ENCODE measurements at places on chromosomes 5 and 9. TPM values are rescaled to one million over a fixed set of nuclear protein-coding genes. Genes with fewer than 3 reads are reported as not detected.

DNA sequence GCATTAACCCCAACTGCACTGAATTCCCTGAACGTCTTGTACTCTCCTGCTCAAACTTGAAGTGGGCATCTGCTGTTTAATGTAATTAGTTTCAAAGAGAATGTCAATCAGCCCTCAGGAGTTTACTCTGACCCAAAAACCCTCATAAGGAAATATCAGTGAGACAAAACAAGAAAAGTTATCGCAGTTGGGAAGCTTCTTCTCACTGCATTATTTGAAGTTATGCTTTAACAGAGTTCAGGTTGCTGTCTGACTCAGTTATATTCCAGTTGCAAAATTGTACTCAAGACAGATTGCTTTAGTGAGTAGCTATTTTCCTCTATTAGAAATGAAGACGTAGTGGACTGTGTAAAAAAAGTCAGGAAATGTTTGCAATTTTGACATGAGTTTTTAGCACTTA, 52.1 kb downstream of the PPIC start:
- DNase-seq: no peak

DNA sequence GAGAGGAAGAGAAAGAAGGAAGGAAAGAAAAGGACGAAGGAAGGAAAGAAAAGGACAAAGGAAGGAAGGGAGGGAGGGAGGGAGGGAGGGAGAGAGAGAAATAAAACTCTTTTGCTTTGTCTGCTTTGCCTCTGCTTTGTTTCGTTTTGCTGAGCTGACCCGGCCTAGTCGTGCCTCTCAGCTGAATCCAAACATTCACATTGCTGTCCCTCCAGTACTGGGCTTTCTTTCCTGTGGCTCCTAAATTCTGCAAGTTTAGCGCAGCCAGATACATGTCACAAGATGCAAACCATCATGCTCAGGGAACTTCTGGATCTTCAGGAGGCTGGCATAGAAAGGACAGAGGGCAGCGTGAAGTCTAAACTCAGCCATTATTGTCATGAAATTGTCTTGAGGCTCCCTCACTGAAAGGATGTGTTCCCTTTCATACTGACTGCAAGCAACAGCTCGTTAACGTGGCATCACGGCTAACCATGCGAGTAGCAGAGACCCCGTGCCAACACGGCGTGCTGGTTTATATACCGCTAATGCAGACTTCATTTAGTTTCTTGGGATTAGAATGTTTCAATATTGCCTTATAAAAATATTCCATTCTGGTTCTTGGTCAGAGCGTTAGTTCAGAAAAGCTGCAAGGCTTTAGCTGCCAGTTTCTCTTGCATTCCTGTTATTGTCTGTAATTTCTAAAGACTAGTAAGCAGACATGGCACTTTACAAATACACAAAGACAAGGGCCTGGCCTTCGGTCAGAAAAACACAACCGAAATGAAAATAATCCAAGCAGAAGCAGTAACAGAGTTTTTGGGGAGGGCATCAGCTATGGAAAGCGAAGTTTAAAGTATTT, 94.2 kb downstream of the TMEM174 start:
- no peak for DNase-seq

DNA sequence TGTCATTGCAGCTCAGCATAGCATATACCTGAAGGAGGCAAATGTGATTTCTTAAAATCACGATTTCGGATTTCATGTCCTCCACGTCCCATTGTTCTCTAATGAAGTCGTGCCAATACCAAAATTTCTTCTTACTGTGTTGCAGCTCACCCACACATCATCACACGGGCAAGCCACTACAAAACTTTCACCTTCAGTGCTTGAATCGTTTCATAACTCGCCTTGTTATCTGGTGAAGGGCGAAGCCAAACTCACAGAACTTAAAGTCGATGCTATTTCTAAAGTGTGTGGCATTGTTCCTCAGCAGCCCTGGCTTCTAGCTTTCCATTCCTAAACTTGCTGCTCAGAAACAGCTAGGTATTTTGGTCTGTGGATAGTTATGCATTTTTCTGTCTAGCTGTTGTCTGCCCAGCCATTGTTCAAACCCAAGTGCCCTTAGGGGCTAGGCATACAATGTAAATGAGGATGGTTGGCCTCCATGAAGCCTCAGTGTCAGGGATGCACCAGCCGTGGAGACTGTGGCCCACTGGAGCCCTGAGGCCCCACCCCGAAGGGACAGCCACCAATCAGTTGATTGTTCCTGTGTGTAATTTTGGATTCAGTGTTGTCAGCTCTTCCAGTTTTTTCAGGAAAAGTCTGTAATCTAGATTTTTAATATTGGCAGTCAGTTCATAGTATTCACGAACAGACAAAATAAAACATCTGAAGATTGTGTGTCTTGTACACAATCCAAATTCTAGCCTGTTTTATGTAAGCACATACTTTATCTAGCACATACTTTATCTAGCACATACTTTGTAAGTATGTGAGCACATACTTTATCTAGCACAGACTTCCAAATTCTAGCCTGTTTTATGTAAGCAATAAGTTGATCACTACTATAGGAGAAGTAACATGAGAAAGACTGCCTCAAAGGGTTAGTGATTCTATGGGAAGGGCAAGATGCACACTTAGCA, 112.8 kb downstream of the DAPK1 start:
- no peak for DNase-seq

GRCh38 chr9:93576258-93577077, at the start of gene PHF2:
Gene PHF2, plus strand, starts transcription at chr9:93576584. Its CDS starts 190 bp downstream, at chr9:93576774.
- peak; percentile 39 for DNase-seq

- DNase-seq: no peak
Observed at GRCh38 chr5:178241688-178242231, 9.2 kb upstream of the PHYKPL start.

- DNase-seq: no peak
Observed at GRCh38 chr9:81543695-81544094, 145.7 kb downstream of the TLE1 start.

DNA sequence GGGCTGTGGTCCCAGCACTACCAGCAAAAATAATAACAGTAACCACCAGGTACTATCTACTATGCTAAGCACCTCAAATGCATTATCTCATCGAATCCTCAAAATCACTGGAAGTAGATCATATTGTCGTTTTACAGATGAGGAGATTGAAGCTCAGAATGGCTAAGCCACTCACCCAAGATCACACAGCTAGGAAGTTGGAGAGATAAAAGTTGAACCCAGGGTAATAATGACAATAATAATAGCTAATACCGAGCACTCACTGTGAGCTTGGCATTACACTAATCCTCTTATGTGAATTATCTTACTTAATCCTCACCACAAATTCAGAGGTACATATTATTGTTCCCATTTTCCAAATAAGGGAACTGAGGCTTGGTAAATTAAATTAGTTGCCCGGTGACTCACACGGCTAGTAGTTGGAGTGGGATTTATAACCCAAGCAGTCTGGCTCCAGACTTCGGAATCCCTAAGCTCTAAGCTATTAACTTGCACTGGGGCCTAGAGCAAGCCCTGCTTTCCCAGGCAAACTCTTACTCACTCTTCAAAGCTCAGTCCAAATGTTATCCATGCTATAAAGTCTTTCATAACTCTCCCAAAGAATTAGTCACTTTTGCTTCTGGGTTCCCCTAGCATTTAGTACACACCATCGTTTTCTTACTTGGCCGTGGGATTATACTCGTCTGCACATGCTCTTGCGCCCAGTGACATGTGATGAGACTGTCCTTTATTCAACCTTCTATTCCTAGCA, 3.8 kb downstream of the ARSI start:
- no peak for DNase-seq

GRCh38 chr5:174825587-174825986, 101.2 kb downstream of the MSX2 start:
- no peak for DNase-seq

GRCh38 chr5:58617241-58617640, 34.4 kb downstream of the RAB3C start:
- DNase-seq: no peak

GRCh38 chr5:13662626-13663025, 281.9 kb downstream of the DNAH5 start:
- no peak for DNase-seq

GRCh38 chr9:127735530-127736185, 564 bp upstream of the TOR2A start:
- DNase-seq: no peak

- DNase-seq: no peak
Observed at GRCh38 chr5:79663212-79663611, 26.4 kb upstream of the CMYA5 start.

DNA sequence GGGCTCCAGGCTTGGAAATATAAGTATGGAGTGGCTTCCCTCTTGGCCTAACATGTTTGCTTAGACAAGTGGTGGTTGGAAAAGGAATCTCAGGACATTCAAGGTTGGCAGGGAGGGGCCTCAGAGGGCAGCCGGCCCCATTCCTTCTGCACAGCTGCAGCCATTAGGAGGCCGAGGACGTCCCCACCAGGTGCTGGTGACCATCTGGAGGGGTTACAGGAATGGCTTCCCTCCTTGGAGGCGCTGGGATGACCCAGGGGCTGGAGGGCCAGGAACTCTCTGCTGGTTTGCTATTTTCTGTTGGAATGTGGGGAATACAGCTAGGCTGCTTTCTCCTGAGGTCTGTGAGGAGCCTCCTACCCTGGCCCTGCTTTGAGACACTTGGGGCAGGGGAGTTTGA, 18.5 kb downstream of the STC2 start:
- no peak for DNase-seq

GRCh38 chr9:17907779-17908508, 329.1 kb downstream of the SH3GL2 start:
- DNase-seq: no peak

DNA sequence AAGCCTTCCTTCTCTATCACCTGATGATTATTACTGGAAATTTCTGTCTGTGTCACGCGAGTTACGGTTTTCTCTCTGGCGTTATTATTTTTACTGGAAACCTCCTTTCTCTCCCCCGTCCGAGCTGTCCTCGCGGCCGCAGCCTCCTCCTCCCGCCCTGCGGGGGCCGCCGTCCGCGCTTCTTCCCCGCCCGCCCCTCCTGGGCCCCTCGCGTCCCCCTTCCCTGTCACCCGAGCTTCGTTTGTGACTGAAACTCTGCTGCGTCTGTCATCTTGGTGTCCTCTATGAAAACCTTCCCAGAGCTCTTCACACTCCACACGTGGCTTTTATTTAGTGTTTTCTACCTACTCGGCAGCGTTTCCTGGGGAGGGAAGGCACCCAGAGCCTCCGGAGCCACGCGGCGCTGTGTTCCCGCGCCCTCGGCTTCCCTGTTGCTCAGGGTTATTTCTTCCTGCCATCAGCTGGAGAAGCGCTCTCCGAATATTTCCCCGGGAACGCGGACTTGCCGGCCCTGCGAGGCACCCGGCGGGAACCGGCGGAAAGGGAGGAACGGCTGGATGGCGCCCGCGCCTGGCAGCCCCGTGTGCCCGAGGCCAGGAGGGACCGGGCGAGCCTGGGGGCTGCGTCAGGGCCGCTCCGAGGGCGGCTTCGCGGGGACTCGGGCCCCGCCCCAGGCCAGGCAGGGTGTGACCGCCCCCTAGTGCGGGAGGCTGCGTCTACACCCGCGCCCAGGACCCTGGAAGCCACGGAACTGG, 33.9 kb downstream of the TRIP13 start:
- DNase-seq: no peak

DNA sequence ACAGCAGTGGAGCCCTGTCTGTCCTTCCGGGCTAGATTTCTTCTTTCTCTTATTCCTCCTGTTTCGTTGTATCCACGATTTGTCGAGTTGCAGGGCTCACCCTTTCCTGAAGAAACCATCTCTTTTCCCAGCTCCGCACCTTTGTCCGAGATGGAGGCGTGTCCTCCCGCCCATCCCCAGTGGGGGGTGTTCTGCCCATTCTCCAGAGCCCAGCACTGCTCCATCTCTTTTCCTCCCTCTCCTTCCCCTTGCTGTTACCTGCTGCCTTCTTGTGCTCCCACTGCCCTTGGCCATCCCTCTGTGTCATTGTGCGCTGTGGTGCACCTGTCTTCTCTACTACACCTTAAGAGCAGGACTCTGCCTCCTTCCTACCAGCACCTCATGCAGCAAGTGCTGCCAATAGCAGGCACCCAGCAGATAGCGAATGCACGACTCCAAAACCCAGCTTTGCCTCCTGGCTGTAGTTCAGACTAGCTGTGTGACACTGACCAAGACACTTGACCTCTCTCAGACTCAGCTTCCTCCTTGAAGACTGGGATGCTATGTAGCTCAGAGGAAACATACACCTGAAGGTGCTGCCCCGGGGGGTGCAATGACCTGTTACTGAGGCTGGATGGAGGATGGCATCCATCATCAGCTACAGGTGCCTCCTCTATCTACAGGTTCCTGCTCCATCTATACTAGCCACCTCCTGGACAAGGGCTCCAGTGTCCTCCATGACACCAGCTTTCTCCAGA, 8.9 kb downstream of the OR13J1 start:
- DNase-seq: no peak

DNA sequence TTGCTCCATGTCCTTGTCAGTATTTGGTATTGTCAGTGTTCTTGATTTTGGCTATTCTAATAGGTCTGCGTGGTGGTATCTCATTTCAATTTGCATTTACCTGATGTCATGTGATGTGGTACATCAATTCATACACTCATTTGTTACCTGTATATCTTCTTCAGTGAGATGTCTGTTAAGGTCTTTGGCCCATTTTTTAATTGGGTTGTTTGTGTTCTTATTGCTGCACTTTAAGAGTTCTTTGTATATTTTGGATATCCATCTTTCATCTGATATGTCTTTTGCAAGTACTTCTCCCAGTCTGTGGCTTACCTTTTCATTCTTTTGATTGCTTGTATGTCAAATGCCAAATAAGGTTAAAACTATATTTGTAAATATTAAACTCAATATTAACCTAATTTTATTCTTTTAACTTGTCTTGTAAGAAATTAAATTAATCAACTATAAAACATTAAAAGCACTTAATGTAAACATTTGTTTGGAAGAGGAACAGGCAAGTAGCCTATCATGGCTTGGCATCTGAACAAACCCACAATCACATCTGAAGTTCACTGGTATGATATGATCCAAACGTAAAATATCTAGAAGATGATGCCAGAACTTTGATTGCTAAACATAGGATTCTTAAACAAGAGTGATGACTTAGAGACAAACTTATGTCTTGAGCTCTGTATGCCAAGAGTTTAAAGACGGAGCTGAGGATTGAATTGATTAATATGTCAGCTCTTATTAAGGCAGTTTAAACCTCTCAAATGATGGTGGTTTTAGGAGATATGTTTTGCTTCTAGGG, 587.3 kb downstream of the ANXA1 start:
- no peak for DNase-seq

GRCh38 chr5:148858106-148858505, 31.7 kb downstream of the ADRB2 start:
- DNase-seq: no peak

- DNase-seq: no peak
Observed at GRCh38 chr9:1462626-1463308, 412.6 kb downstream of the DMRT2 start.

DNA sequence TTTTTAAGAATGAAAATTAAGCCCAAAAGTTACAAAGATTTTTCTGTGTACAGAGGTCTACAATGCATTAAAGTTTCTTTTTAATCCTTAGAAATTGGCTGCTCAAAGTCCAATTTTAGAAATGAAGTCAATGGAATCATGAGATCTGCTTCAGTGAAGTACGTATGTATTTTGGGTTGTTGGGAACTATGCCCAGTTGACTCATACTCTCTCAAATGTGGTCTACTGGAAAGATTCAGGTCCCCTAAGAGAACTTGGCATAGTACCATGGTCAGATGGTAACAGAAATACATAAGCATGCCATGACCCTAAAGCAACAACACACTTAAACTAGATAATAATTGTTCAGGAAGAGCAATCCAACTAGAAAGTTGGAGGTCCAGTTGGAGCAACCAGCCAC, 23.0 kb downstream of the FBLL1 start:
- DNase-seq: no peak

SSBP2 gene
- total RNA-seq: 24.3 TPM

RFK gene
- 21.5 TPM for total RNA-seq

SMIM33 gene
- total RNA-seq: 0.65 TPM

FCN1 gene
- not detected for total RNA-seq

TMEFF1 gene
- total RNA-seq: not detected

SPATA31A3 gene
- total RNA-seq: not detected

CDKN2B-AS1 gene
- 6.4 TPM for total RNA-seq

SLC36A3 gene
- total RNA-seq: not detected

Measured in activated CD8-positive, alpha-beta T cell treated with anti-CD3 and anti-CD28 coated beads, Interleukin-2, amount 10 ng/mL, durations not matched to agents 7 days and 5 days (primary cell).